ENCODE measurements at places on chromosomes 7 and 10. TPM values are rescaled to one million over a fixed set of nuclear protein-coding genes. Genes with fewer than 3 reads are reported as not detected.

ANXA8 gene
- total RNA-seq = not detected

- DNase-seq = no peak
Measured at GRCh38 chr7:20298486-20298901, 32.2 kb upstream of the ITGB8 start.

DNA sequence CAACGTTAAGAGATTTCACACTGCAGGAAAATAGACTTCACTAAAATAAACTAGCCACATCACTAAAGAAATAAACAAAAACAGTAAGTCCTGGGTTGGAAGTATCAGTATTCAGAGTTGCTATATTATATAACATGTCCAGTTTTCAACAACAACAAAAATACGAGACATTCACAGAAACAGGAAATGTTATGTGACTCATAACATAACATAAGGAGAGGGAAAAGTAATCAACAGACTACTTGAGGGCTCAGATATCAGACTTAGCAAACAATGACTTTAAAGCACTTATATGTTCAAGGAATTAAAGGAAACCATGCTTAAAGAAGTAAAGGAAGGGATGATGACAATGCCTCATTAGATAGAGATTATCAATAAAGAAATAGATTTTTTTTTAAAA lies 73.5 kb upstream of the MKLN1 start:
- no peak for DNase-seq

NPFFR1 gene
- not detected for total RNA-seq

DNA sequence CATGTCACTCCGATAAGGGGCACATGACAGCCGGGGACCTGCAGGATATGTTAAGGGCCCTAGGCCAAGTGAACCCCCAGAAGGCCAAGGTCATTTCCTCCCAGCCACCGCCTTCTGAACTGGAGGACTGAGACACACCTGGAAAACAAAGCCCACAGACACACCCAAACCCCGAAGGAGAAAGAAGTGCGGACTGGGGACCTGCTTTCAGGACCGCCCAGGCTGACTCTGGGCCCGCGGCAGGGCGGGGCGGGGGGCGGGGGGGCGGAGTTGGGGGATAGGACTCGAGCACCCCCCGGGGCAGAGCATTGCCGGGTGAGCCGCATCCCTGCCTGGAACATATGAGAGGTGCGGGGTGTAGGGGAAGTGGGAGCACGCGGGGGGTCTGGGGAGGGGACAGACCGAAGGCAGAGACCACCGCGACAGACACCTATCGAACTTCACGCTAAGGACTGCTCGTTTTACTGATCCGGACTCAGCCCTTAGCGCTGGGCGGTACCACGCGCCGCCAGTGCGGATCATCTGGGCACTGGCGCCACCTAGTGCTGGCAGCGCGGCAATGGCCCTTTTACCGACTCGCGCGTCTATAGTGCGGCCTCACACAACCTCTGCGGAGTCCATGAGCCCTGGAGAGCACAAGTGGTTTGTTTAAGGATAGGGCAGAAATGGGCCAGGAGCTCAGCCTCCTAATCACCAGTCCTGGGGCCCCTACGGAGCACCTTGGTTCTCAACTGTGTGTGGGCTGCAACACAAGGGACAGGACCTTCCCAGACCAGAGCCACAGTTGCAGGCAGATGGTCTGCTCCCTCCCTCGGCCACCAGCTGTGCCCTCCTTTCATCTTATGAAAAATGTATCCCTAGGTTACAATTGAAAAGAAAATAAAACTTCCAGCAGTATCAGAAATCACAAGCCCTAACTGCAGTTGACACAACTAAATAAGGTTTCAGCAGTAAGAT lies 157.6 kb downstream of the HERPUD2 start:
- DNase-seq = peak; percentile 81

GRCh38 chr7:92569137-92569536 lies 21.1 kb downstream of the FAM133B start:
- no peak for DNase-seq

DNA sequence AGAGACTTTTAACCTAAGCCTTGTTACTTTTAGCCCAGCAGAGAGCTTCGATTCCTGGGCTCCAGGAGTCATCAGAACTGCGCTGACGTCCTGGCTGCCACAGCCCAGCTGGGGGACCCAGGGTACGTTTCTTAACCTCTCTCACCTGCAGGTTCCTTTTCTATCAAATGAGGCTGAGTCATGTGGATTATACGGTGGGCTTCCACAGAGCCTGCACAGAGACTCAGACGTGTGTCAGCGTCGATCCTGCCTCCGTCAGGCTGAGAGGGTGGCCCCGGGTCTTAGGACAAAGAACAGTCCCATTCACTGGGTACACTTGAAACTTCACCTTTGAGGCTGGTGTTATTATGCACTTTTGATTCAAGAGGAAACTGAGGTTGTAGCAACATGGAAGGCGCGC lies 100.7 kb upstream of the FGFR2 start:
- DNase-seq = no peak

PDZD7 gene
- total RNA-seq = 0.27 TPM

DNA sequence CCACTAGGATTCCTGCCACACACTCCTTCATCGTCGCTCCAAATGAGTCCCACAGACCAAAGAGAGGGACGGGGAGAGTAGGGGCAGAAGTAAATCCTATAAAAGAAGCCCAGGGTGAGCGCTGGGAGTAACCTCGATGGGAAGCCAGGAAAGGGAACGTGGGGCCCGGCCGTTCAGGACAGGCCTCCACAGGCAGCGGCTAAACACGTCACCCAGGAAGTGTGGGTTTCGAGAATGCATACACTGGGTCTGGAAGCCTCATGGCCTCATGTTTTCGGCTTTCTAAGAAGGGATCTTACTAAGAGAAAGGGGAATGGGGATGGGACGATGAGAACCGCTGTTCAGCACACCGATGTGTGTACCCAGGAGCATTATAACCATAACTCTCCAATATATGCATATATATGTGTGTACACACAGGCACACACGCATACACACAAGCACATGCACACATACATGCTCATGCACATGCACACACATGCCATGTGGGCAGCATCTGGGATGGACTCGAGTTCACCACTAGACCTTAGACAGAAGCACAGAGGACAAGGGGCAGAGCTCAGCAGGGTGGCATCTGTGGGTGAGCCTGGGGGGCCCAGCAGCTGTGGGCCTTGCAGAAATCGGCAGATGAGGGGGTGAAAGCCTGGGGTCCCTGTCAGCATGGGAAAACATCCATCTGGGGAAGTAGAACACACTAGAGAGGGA lies 14.8 kb upstream of the CNPY1 start:
- DNase-seq = no peak

- DNase-seq = no peak
Measured at GRCh38 chr7:47780555-47780954, 167.7 kb downstream of the PKD1L1 start.

- no peak for DNase-seq
Measured at GRCh38 chr10:55550236-55550635, 749.2 kb upstream of the PCDH15 start.

MYOZ1 gene
- total RNA-seq = 4.8 TPM

PLCE1 gene
- total RNA-seq = 11.2 TPM

- no peak for DNase-seq
Measured at GRCh38 chr10:122845783-122846332, at the start of gene CUZD1. TSS of gene CUZD1 (minus strand) at chr10:122845857. CDS start at chr10:122845843, 14 bp downstream.

DNA sequence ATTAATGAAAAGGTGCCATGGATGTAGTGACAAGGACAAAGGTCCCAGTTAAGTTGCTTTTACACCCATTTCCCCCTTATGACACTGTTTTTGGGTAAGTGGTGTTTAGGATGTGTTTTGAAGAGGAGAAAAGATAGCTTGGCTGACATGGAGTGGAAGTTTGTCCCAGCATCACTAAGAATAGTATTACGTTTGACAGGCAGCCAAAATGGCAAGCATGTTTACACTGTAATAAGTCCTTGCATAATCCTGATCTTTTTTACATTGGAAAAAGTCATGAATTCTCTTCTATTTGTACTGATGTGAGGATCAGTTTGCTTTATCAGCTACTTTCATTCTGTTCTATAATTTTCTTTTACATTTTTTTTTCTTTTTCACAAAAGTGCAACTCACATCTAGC lies 137.8 kb downstream of the CHRM2 start:
- DNase-seq = no peak

GRCh38 chr10:123804716-123805115 lies 86.9 kb downstream of the CPXM2 start:
- DNase-seq = no peak

DNA sequence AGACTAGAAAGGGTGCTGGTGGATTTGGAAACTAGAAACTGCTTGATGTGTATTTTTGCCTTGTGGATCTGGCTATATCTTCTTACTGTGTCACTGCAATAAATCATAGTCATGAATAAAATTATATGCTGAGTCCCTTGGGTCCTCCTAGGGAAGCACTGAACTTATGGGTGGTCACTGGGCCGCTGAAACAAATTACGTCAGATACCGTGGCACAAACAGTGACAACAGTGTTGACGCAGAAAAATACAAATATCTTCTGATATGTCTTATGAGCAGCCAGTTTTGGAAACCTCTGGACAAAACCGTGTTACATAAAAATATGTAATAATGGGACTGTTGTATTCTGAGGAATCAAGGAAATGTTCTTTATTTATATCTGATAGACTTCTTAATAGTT lies 260.1 kb upstream of the SORCS1 start:
- no peak for DNase-seq

SYPL1 gene
- total RNA-seq = 83.6 TPM

DNA sequence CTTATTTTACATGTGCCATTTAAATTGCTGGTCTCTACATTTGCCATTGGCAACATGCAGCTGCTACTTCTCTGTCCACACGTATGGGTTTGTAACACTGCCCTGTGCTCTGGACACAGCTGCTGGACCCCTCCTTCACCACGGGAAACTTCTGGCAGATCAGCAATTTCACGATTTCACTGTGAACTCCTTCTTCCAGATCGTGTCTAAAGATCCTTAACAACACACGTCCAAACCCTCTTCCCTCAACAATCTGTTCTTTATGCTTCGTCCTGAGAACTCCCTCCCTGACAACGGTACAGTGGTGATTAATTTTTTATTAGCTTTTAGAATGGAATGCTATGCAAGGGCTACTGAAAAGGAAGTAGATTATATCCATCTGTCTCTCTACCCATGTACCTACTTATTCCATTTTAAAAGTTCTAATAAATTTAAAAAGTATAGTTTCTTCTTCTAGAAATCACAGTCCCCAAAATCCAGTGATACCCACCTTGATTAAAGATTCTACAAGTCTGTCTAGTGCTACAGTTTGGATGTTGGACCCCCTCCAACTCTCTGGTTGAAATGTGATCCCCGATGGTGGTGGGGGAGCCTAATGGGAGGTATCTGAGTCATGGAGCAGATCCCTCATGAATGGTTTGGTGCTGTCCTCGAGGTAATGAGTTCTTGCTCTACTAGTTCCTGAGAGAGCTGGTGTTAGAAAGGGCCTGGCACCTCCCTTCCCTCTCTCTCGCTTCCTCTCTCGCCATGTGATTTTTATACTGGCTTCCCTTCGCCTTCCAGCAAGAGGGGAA lies 81.0 kb downstream of the KIAA1549 start:
- DNase-seq = no peak

XRCC2 gene
- 0.60 TPM for total RNA-seq

DNA sequence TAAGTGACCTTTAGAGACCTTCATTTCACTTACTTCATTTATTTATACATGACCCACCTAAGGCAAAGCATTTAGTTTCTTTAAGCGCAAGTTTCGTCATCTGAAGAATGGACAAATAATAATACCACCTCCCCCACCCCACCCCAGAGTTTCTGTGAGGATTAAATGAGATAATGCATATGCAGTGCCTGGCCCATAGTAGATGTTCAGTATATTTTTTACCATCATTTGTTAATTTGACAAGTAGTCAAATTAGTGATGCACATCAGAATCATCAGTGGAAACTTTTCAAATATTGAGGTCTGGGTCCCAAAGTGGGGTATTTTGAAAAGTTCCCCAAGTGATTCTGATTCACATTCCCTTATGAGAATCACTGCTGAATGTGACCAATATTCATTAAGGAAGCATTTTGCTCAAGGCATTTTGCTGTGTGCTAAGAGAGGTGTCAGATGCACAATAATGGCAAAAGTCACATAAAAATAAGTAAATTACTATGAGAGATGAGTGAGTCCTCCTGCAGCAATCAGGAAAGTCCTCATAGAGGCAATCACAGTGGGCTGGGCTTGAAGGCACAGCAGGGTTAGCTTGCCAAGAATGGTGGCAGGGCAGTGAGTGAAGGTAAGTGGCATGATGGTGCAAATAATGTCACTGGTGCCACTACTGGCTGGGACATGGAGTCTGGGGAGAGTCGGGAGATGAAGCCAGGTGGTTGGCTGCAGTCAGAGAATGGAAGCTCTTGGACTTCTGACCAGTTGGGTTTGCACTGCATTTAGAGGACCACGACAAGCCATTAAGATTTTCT lies 244.1 kb downstream of the PTEN start:
- DNase-seq = no peak

HOXA1 gene
- not detected for total RNA-seq

SYNPO2L gene
- 290 TPM for total RNA-seq

Data from left ventricle myocardium inferior (tissue), 1 donor.